ENCODE measurements at places on chromosomes 6 and 20.

GRCh38 chr6:34465531-34466241, at the start of gene PACSIN1:
TSS of gene PACSIN1 (plus strand) at chr6:34466076. CDS start at chr6:34526306, 60,230 bp downstream.
- peak; percentile 48 for DNase-seq

DNA sequence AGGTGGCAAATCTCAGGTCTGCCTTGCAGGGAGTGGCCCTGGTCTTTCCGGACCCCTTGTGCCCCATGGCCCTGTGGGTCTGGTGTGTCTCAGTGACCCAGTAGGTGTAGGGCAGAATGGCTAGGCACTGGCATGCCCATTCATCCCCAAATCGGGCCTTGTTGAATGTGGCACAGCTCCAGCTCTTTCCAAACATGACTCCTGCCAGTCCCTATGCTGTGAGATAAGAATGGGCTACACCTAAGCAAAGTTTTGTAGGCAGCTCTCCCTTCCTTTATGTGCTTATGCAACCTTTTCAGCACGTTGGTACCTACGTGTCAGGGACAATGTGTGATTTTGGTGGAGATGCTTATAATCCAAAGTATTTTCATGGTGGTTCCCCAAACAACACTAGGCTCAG, 33.9 kb downstream of the FOXO3 start:
- DNase-seq: no peak

- no peak for DNase-seq
Observed at GRCh38 chr20:31811796-31812728, 7.1 kb upstream of the MYLK2 start.

GRCh38 chr20:25507385-25508082, 77.8 kb downstream of the NINL start:
- DNase-seq: no peak

- DNase-seq: no peak
Observed at GRCh38 chr20:38302786-38303185, 1.2 kb upstream of the BPI start.

DNA sequence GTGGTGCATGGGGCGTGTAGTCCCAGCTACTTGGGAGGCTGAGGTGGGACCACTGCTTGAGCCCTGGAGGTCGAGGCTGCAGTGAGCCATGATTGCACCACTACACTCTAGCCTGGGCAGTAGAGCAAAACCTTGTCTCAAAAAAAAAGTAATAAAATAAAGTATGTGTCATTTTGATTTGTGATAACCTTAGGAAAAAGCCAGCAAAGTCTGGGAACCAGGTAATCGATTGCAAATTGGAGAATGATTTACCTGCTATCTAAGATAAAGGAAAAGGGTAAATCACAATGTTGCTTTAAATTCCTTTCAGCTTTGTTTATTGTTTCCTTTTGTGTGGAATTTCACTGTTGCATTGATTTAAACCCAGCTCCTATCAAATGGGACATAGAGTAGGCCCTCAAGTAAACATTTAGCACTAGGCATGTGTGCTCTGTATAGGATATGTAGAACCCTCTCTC, 59.0 kb downstream of the SGK1 start:
- DNase-seq: no peak

DNA sequence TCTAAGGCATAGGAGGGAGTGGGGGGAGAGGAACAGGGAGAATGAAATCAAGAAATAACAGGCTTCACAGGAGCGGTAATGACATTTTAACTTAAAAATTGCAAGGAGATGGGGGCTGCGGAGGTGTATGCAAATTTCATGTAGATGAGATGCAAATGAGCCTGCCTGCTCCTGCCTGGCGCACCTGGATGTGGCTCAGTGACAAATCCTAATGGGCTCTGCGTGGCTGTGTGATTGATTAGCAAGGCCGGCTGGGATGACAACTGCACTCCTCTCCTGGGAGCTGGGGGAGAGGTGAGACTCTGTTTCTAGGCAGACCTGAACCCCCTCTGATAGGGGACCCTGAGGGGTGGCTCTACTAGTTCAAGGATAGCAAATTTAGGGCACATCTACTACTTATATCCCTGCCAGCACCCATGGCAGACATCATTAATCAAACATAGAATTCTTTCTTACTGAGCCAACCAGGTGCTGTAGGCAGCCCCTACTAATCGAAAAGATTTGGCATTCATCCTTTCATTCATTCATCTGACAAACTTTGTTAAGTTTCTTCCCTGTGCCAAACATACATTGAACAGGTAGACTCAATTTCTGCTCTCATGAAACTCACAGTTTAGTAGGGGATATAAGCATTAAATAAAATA, 38.4 kb upstream of the TGM2 start:
- DNase-seq: peak; percentile 79

- no peak for DNase-seq
Observed at GRCh38 chr6:34570066-34570833, 14.1 kb upstream of the SPDEF start.

Measured in NCI-H526 treated with DMSO at 0.1 percent for 48 hours (cell line).